ENCODE measurements at places on chromosomes 5 and 9.

DNA sequence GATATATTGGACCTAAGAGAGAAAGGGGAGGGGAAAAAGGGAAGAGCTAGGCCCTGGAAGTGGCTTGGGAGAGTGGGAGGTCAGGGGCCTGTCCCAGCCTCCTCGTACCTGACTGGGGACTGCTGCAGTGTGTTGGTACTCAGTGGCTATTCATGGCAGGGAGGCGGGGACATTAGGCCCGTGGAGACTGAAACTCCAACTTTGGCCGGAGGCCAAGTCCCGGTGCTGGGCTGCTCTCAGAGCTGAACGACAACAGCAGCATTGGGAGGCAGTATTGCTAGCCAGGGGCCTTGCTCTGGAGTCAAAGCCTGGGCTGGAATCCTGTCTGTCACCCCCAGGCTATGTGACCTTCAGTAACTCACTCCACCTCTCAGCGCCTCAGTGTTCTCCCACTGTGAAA is 37.8 kb downstream of the NEURL1B start:
- DNase-seq = no peak

- DNase-seq = no peak
These were observed 181.9 kb downstream of the ESM1 start for GRCh38 chr5:54803471-54804011.

- DNase-seq = no peak
These were observed 87.0 kb downstream of the WNK2 start for GRCh38 chr9:93270976-93271375.

GRCh38 chr5:167539747-167540146 is 751.7 kb upstream of the WWC1 start:
- no peak for DNase-seq

- DNase-seq = no peak
These were observed 1.6 kb downstream of the NREP start for GRCh38 chr5:111755345-111755941.

- DNase-seq = no peak
These were observed at the start of gene GNAQ for GRCh38 chr9:78031444-78031892. Gene GNAQ (minus strand): TSS chr9:78031811. CDS start chr9:78031235, 576 bp downstream.

GRCh38 chr9:136671254-136671614 is 8.5 kb downstream of the EGFL7 start:
- DNase-seq = no peak

Data from forelimb muscle (tissue), 1 donor.